ENCODE measurements at places on chromosomes 2 and 18. TPM values are rescaled to one million over a fixed set of nuclear protein-coding genes. Genes with fewer than 3 reads are reported as not detected.

DNA sequence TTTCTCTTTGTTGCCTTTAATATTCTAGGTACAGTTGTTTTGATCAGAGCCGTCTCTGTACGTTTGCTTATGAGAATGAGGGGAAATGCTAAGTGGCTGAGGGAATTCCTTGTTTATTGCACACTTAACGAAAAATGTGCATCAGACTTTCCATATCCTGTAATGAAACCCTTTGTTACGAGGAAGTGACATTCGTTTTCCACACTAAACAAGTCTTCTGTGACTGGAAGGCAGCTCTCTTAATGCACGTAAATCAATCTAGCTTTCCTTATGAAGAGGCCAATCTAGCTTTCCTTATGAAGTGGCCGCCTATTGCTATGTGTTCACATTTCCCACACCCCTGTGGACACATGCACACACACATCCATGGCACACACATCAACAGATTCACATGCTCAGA, 186.2 kb downstream of the SNTG2 start:
- no peaks in the 10 kb centered on the region for H3K36me3 ChIP-seq
- H3K4me1 ChIP-seq = no peaks in the 10 kb centered on the region
- DNase-seq = peak; percentile 44

DNA sequence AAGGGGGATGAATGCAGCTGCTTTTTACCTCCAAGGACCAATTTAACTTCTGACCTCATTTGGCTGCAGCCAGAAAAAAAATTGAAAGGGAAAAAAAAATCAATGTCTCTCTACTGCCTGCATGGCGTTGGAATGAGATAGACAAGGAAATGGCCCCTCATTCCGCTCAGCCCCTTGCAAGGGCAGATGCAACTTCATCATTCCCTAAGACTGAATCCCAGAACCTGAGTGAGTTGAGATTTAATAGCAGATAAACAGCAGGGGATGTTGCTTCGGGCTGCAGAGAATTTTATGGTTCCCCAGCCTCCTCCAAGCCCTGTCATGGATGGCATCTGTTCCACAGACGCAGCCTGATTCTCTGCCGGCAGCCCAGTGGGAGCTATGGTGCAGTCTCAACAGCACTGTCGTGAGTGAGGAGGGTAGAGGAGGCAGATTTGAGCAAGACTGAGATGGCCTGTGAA, 49.0 kb downstream of the CAPN13 start:
- peaks cover 25% of the 10 kb centered on the region for H3K27me3 ChIP-seq
- H3K36me3 ChIP-seq = no peaks in the 10 kb centered on the region
- DNase-seq = no peak
- no peak overlapping the region for H3K4me3 ChIP-seq
- H3K4me1 ChIP-seq = peaks cover 7% of the 10 kb centered on the region

Gene ABCG5
- not detected for polyA plus RNA-seq

DNA sequence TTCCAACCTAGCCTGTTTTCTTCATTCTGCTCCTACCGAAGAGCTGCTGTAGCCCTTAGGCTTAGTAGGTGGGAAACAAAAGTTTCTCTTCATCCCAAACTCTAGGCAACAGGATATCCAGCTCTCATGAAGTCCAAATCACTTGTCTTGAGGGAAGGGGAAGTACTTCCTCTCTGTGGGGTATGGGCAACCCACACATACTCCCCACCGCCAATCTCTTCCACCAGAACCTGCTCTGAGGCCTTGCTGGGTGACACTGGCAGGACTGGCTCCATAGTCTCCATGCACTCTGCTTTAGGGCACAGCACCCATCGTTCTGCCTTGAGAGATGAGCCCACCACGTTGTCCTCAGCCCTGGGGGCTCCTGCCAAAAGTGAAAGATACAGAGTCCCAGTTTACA, 173.0 kb downstream of the NCK2 start:
- no peak overlapping the region for H3K4me3 ChIP-seq
- DNase-seq = no peak
- no peaks in the 10 kb centered on the region for H3K36me3 ChIP-seq
- no peaks in the 10 kb centered on the region for H3K4me1 ChIP-seq

Gene CLEC4F
- polyA plus RNA-seq = not detected

GRCh38 chr2:134361648-134362047, 107.8 kb downstream of the MGAT5 start:
- H3K4me1 ChIP-seq = peaks cover 4% of the 10 kb centered on the region
- no peaks in the 10 kb centered on the region for H3K27me3 ChIP-seq
- H3K27ac ChIP-seq = no peak overlapping the region
- peaks cover 42% of the 10 kb centered on the region for H3K36me3 ChIP-seq
- no peak overlapping the region for H3K4me3 ChIP-seq

GRCh38 chr2:16224298-16225045, 284.1 kb downstream of the MYCN start:
- no peak overlapping the region for H3K4me3 ChIP-seq
- H3K36me3 ChIP-seq = no peaks in the 10 kb centered on the region
- DNase-seq = no peak

Gene UBXN4
- 32.8 TPM for polyA plus RNA-seq

DNA sequence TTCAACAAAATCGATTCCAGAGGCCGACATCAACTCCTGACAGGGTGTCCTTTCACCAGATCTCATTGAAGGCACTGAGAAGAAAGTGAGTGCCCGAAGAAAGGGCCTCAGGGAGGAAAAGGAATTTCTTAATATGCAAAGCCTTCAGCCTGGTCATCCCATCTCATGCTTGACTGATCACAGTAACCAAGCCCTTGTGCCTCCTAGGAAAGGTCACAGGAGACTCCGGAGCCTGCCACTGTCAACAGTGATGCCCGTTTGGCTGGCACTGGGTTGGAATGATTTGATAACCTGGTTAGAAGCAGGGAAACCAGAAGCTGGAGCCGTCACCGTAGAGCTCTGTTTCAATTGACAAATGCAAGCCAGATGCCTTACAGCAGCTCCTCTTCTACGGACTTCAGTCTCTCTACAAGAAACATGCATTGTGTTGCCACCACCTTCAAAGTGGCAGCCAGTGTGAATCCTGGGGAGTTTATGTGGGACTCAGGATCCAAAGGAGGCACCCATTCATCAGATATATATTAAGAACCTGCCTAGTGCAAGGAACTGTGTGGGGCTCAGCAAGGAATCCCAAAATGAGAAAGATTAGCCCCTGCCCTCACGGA, 24.6 kb downstream of the COX7A2L start:
- no peak for DNase-seq
- H3K36me3 ChIP-seq = peaks cover 84% of the 10 kb centered on the region
- H3K27me3 ChIP-seq = no peaks in the 10 kb centered on the region
- no peak overlapping the region for H3K27ac ChIP-seq

DNA sequence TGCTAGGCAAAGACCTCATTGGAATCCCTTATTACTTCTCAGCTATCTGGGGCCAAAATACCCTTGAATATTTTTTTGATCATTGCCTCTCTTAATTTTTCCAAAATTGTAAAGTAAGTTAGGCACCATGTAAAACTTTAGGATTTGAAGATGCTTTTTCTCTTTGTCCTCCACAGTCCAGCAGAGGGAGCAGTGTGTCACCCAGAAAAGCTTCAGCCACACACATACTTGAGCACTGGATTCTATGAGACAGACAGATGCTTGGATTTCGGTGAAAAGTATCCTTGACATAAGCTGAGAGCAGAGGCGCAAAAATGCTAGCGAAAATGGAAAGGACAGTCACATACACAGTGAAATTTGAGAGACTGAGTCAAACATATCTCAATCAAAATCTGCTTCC, 74.7 kb upstream of the KCNJ3 start:
- H3K27ac ChIP-seq = no peak overlapping the region
- no peaks in the 10 kb centered on the region for H3K27me3 ChIP-seq
- DNase-seq = peak; percentile 49
- no peaks in the 10 kb centered on the region for H3K36me3 ChIP-seq

DNA sequence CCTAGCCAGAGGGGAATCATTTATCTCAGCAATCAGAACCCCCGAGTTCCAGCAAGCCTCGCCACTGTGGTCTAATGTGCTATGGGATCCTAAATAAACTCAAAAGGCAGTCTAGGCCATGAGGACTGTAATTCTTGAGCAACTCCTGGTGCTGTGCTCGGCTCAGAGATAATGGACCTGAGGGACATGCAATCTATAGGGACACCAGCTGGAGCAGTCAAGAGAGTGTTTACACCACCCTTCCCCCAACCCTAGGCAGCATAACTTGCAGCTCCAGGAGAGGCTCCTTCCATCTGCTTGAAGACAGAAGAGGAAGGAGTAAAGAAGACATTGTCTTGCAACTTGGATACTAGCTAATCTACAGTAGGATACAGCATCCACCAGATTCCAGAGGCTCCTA, 225.5 kb upstream of the KLHL14 start:
- no peak overlapping the region for H3K4me3 ChIP-seq
- H3K27me3 ChIP-seq = no peaks in the 10 kb centered on the region
- H3K27ac ChIP-seq = no peak overlapping the region
- DNase-seq = no peak
- no peaks in the 10 kb centered on the region for H3K36me3 ChIP-seq
- H3K4me1 ChIP-seq = no peaks in the 10 kb centered on the region

Gene PAIP2B
- polyA plus RNA-seq = 5.4 TPM

Gene NEURL3
- polyA plus RNA-seq = 1.4 TPM

DNA sequence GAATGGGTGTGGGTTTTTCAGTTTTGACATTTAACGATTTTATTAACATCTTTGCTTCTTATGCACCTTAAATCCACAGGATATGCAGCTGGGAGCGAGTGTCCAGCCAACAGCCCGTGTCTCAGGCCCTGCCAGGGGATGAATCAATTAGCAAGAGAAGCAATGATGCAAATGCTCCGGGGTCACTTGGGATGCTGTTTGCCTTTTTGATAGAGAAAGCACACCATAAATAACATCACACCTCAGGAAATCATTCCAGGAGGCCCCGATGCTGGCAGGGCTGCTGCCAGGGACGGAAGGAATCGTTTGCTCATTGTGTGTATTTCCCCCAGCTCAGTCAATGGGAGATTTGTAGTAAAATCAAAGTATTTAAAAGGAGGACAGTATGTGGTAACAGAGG, 394.0 kb upstream of the HNRNPA3 start:
- no peaks in the 10 kb centered on the region for H3K27me3 ChIP-seq
- H3K27ac ChIP-seq = no peak overlapping the region
- H3K4me1 ChIP-seq = no peaks in the 10 kb centered on the region
- H3K4me3 ChIP-seq = no peak overlapping the region

DNA sequence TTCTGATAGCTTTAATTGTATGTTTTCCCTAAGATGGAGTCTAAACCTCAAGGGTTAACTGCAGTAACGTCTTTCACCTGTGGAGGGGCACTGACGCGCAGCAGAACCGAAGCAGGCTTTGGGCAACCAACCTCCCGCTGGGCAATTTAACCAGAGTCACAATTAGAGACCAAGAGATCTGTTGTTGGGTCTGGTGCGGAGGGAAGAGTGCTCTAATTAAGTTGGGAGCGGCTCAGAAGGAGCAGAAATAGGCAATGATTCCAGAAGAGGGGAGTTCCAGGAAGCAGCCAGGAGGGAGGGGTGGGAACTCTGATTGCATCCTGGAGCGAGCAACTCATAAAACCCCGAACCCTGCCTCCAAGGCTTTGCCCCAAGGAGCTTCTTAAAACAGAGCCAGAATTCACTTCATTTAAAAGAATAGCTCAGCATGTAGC, 245.8 kb downstream of the PAX3 start:
- no peak overlapping the region for H3K4me3 ChIP-seq
- no peak overlapping the region for H3K27ac ChIP-seq
- H3K36me3 ChIP-seq = no peaks in the 10 kb centered on the region
- H3K27me3 ChIP-seq = no peaks in the 10 kb centered on the region
- no peaks in the 10 kb centered on the region for H3K4me1 ChIP-seq
- no peak for DNase-seq

DNA sequence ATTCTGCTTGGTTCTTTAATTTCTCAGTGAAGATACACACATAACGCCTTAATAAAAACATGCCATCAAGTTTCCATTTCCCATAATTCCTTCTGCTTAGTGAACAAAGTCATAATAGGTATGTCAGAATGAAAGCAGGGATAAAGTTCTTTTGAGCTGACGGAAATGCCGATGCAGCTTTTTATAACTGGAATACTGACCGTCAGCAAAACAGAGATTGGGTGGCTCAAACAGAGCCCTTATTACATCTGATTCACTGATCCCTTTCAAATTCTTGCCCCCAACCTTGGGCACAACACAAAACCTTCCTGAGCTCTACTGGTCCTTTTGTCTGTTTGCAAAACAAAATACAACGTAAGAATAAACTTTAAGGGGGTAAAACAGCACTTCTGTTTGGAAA, 140.4 kb downstream of the CDH2 start:
- H3K27ac ChIP-seq = no peak overlapping the region
- no peaks in the 10 kb centered on the region for H3K27me3 ChIP-seq
- H3K4me3 ChIP-seq = no peak overlapping the region
- H3K4me1 ChIP-seq = no peaks in the 10 kb centered on the region
- H3K36me3 ChIP-seq = no peaks in the 10 kb centered on the region
- DNase-seq = no peak

GRCh38 chr2:61456070-61456745, 14.7 kb downstream of the USP34 start:
- DNase-seq = no peak
- no peaks in the 10 kb centered on the region for H3K36me3 ChIP-seq
- H3K4me3 ChIP-seq = no peak overlapping the region
- H3K27me3 ChIP-seq = no peaks in the 10 kb centered on the region

DNA sequence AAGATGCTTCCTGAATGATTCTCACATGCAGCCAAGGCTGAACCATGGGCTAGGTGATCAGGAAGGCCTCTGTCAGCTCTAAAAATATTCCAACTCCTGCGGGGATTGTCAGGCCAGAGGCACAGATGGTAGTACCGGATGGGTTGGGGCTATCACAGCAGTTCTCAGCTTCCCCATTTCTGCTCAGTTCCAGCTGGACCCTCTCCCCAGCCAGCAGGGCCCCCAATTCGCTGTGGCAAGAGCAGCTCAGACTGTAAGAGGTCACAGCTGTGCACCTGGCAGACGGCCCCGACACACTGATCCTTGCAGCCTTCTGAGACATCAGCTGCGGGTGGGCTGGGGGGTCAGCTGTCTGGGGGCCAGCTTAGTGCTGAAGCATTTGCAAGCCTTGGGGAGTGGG, 43.6 kb upstream of the TCF7L1 start:
- H3K27me3 ChIP-seq = no peaks in the 10 kb centered on the region
- DNase-seq = no peak
- no peaks in the 10 kb centered on the region for H3K4me1 ChIP-seq
- H3K4me3 ChIP-seq = no peak overlapping the region

Gene NYAP2
- polyA plus RNA-seq = not detected

DNA sequence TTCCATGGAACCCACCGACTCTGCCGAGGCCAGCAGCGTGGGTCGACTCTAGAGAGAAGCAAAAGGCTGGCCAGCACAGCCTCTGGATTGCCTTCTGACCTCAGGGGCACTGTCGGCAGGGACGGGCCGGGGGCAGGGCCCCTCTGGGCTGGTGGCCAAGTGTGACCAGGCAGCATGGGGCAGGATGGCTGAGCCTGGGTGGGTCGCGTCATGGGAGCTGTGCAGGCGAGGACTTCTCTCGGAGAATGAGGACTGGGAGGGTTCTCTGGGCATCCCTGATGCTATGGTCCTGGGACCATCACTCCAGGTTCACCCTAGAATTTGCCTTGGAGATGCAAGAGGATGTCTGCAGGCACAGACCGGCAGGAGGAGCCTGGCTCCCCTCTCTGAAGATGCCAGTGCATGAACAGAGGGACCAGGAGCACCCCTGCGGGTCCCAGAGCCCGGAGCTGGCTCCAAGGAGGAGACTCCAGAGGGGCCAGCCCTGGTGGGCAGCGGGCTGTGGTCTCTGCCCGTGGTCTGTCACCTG, 289.2 kb downstream of the NDUFA10 start:
- H3K27me3 ChIP-seq = no peaks in the 10 kb centered on the region
- H3K27ac ChIP-seq = no peak overlapping the region
- no peaks in the 10 kb centered on the region for H3K4me1 ChIP-seq

Data from stomach (tissue), 19 donors.